Uterine smooth muscle cell (primary cell): ENCODE measurements at places on chromosomes 3 and 15. TPM values are rescaled to one million over a fixed set of nuclear protein-coding genes. Genes with fewer than 3 reads are reported as not detected.

The RLBP1 gene
- total RNA-seq: not detected in 2 replicates

The CASR gene
- total RNA-seq: not detected in 2 replicates

The ASB14 gene
- total RNA-seq: under 0.01 TPM in 1 of 2 replicates, not detected in the other

The RSRC1 gene
- total RNA-seq: 52.6 and 87.7 TPM in 2 replicates

The MKRN3 gene
- total RNA-seq: 0.37 and 0.89 TPM in 2 replicates

The DLL4 gene
- 0.12 and 0.66 TPM in 2 replicates for total RNA-seq

The PRR20G gene
- not detected in 2 replicates for total RNA-seq

The TMEM108 gene
- under 0.01 and 0.12 TPM in 2 replicates for total RNA-seq

The CD276 gene
- total RNA-seq: 151 and 164 TPM in 2 replicates

The C15orf39 gene
- 2.1 and 4.0 TPM in 2 replicates for total RNA-seq

The ZDHHC19 gene
- total RNA-seq: not detected in 2 replicates
